Cortex of kidney (tissue), 1 donor: ENCODE measurements at places on chromosomes 3 and 15.

GRCh38 chr15:59438625-59439290, 772 bp downstream of the FAM81A start:
- no peak for DNase-seq

DNA sequence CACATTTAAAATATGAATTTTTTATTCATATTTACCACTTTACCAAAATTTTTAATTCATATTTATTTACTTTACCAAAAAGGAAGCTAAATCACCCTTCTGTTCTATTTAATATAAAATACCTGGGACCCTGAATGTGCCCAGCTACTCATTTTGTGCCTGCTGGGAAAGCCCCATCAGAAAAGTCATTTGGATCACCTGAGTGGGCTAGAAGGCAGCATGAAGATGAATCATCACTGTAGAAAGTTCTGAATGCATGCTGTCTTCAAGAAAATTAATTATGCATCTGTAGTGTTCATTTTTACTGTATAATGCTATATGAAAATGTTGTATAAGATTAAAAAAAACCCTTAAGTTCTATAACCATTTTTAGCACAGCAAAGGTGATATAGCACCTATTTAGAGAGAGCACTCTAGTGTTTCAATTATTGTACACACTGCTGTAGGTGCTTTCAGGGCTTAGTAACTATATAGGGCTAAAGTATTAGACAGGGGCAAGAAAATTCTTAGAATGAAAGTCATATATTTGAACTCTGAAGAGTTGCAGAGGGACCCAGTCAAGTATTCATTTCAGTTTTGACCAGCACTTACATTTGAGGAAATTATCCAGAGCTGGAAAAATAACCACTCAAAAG, 175.1 kb downstream of the NFKBIZ start:
- no peak for DNase-seq

DNA sequence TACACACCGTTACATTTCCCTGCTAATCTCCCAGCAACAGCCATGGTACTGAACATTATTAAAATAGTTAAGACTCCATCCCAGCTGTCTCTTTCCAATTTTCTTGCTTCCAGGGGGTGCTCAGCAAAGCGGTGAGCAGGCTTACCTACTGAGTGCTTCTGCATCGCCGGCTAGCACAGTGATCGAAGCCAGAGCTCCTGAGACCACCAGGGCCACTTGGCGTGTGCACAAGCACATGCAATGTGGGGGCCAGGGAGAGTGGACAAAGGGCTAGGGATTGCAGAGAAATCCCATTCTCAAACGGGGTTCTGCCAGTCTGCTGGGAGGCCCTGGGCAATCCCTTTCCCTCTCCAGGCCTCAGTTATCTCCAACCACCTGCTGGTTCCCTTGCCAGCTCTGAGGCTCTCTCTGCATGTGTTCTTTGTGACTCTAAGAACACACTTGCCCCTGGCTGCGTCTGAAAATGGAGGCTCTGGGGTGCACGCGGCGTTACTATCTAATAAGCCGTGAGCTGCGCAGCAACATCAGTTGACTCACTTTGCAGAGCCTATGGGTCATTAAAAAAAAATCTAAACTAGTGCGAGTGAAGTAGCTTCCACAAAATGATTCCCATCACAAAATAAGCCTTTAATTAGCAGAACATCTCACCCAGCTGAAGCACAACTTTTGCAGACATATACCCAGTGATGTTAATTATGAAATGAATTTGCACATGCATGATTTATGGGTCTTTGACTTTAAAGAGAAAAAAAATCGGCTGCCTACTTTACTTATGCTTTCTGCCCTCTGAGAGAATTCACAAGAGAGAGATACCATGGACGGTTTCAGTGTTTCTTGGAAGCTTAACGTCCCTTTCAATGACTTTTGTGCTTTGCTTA, 271.5 kb downstream of the TLE3 start:
- DNase-seq = no peak

- no peak for DNase-seq
Measured at GRCh38 chr15:41494922-41495735, 1.5 kb downstream of the ITPKA start.

DNA sequence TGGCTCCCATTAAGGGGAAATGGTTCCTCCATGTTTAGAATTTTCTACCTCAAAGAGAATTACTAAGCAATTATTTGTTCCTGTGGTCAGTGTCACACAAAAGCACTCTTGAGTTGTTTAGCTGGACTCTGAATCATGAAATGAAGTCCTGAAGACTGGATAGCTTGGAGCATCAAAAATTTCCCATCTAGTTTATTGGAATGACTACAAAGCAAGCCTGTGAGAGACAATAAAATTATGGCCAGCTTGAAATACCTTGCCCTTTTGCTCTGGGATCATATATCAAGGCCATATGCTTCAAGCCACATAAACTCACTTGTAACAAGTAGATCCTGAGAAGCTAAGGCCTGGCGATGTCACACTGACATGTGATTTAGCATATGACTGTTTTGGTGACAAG, 292.3 kb downstream of the TIGIT start:
- DNase-seq = no peak

DNA sequence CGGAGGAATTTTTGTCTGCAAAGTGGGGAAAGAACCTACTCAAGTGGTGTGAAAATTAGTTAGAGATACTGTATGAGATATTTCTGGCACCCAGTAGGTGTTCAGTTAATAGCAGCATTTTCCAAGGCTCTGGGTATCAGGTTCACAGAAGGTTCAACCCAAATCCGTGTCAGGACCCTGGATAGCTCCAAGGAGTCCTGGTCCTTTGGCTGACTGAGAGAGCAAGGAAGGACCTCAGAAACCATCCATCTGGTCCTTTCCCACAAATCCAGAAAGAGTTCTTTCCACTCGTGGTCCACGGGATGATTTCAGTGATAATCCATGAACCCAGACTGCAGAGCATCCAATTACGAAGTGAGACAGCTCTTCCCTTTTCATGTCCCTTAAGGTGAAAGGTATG, 51.4 kb downstream of the SLC6A11 start:
- no peak for DNase-seq

- no peak for DNase-seq
Measured at GRCh38 chr3:177606891-177607290, 409.6 kb upstream of the TBL1XR1 start.

DNA sequence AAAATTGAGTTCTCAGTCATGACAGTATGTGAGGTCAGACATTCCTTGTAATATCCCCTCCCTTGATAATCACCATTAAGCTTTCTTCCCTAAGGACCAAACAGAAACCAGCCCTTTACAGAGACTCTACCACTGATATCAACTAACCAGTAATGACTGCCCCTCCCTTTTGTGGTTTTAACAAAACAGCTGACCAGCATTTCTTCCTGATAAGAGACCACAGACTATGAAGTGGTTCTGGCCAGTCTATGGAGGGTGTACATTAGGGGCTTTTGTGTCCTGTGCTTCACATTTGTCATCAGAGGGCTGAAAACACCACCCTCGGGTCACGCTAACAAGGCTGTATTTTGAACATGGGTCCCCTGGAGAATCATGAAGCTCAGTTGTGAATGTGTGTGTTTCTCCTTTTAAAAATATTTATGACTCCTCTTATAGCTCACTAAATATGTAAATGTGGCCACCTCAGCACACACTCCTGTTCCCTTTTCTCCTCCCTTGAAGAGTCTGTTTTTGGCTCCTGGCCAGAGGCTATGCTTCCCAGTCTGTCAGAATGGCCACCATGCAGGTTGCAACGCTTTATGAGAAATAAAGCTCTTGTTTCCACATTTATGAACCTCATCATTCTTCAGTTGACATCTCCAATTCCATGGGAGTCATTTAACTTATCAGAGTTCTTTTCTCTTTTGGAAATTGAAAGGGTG, 239.3 kb downstream of the CPNE4 start:
- DNase-seq = no peak

GRCh38 chr3:24062916-24063315, 117.8 kb downstream of the NR1D2 start:
- DNase-seq = no peak
